ENCODE measurements at places on chromosomes 13 and 19.
A peak's percentile ranks its signal among the peaks of the same experiment; 100 is the strongest.

DNA sequence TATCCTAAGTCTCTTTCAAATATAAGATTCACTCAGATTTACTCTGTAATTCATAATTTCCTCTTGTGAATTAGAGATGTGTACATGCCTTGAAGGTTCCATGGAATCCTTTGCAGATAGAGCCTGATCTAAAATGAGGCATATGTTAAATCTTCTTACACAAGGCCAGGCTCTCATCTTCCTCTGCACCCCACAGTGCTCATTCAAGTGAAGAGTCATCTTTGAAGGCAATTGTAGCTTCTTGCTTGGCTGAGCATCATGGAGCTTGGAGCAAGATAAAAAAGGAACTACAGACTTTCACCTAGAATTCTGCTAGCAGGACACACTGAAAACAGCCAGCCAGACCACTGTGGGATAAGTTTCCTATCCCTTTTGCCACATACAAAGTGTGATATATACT, 566.4 kb downstream of the PCDH9 start:
- DNase-seq: no peak

DNA sequence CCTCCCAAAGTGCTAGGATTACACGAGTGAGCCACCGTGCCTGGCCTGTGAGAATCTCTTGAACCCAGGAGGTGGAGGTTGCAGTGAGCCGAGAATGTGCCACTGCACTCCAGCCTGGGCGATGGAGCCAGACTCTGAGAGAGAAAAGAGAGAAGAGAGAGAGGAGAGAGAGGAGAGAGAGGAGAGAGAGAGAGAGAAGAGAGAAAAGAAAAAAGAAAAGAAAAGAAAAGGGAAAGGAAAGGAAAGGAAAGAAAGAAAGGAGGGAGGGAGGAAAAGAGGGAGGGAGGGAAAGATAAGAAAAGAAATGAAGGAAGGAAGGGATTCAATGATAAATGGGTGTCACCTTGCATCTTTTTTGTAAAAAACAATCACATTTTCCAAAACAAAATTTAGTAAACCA, 23.0 kb upstream of the PSPC1 start:
- no peak for DNase-seq

DNA sequence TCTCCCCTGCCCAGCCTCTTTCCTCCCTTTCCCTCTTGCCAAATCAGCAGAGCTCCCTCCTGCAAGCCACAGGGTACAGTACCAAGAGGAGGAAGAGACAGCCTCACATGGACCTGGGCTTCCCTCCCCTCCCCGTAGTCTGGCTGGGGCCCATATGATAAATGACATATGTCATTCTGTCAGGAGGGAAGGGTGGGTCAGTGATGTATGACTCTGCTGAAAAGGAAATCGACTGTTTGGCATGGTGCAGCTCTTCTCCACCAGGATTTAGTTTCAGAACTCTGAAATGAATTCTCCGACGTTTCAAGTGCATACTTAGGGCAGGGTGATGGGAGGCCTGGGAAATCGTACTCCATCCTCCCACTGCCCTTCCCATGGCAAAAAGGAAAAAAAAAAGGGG, 9.8 kb downstream of the TSHZ3 start:
- DNase-seq: no peak

DNA sequence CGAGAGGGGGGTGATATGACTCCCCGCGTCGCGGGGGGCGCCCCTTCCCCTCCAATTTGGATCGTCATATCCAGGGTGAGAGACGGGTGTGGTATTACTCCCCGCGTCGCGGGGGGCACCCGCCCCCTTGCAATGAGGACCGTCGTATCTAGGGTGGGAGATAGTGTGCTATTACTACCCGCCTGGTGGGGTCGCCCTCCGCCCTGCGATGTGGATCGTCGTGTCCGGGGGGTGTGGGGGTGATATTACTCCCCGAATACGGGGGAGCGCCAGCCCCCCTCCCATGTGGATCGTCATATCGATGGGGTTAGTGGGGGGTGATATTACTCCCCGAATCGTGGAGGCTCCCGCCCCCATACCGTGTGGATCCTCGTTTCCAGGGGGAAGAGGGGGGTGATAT, 29.2 kb upstream of the RGCC start:
- DNase-seq: no peak

DNA sequence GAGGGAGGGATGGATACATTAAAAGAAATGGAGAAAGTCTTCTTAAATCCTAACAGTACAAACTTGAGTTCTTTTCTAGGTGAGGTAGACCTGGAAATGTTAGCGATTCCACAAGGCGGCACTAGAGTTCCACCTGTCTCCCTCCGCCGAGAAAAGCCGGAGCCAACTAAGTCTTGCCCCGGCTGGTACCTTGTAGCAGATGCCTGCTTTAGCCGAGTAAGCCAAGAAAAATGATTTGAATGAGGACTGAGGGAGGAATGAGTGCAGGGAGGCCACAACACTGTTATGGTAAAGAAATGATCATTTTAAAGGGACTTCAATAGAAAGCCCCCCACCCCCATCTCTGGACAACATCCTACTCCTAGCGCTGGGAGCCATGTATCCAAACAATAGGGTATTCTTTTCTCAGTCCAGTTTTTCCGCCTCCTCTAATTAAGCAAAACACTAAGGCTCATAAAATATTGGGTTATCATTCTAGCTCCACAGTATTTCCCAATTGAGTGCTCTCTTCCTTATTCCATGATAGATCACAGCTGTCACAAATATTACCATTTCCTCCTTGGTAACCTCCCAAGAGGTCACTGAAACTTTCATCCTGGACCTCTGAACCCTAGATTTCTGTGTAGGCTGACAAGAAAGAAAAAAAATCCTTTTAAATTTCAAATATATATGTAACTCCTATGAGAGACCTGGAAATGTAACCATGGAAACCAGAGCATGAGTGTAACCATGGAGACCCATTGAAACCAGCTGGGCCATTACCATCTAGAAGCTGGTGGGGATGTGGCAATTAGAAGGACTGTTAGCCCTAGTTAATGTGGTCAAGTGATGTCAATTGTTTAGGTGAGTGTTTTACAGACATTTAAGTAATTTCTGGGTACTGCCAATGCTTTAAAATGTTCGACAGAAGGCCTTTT, 58.3 kb downstream of the GPALPP1 start:
- DNase-seq: peak; percentile 64

GRCh38 chr19:13120031-13120430, 2.0 kb downstream of the NACC1 start:
- DNase-seq: no peak

- DNase-seq: no peak
These were observed 78.2 kb downstream of the LIG4 start for GRCh38 chr13:108137176-108137575.

- DNase-seq: peak; percentile 37
These were observed 104.2 kb downstream of the ITGBL1 start for GRCh38 chr13:101556676-101557123.

- no peak for DNase-seq
These were observed 13.7 kb downstream of the PVR start for GRCh38 chr19:44657211-44657921.

DNA sequence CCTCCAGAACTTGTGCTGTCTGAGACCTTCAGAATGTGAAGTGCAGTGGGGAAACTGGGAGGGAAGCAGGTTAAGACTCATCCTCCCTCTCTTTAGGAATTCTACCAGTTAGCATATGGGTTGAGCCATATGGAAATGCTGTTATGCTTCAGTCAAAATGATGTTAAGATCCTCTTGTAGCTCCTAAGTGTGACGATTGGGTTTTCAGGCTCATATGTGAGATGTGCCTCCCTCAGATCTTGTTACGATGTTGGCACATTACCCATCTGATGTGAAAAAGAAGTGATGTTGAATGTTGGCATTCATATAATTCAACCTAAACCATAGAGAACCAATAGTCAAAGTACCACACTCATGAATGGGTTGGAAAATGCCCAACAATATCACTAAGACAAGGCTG, 67.8 kb upstream of the IPO5 start:
- DNase-seq: no peak

DNA sequence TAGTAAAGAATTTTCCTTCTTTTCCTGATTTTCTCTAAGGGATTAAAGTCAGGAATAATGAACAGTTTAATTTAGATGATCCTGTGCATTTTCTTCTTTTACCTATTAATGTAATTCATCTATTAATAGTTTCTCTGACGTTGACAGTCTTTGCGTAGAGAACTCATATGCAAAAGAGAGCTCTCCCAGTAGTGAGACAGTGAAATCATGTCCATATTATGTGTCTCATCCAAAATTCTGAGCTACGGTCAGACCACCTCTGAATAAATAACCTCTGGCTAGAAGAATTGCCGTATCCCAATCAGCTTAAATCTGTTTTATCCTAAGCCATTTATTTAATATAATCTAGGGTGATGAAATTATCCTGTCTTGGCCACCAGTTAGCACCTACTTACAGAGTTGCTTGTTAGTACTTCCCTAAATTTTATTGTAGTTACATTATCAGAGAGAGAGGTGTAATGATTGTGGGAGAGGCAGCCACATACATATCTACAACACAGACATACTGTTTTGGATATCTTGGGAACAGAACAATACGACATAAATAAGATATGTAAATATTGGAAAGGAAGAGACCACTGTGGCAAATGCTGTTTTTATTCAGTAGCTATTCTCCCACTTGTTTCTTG, 30.7 kb downstream of the PDS5B start:
- no peak for DNase-seq

DNA sequence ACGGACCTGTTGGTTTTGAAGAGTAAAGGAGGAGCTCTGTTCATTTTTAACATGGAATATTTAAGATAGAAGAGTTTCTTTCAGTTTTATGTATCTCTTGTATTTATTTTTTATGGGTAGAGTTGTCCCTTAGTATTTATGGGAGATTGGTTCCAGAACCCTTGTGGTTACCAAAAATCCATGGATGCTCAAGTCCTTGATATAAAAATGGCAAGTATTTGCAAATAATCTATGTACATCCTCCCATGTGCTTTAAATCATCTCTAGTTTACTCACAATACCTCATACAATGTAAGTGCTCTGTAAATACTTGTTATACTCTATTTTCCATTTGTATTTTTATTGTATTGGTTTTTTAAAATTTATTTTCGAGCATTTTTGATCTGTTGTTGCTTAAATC, 63.1 kb downstream of the TM9SF2 start:
- DNase-seq: no peak

GRCh38 chr19:33771384-33772101, 25.1 kb upstream of the KCTD15 start:
- no peak for DNase-seq

DNA sequence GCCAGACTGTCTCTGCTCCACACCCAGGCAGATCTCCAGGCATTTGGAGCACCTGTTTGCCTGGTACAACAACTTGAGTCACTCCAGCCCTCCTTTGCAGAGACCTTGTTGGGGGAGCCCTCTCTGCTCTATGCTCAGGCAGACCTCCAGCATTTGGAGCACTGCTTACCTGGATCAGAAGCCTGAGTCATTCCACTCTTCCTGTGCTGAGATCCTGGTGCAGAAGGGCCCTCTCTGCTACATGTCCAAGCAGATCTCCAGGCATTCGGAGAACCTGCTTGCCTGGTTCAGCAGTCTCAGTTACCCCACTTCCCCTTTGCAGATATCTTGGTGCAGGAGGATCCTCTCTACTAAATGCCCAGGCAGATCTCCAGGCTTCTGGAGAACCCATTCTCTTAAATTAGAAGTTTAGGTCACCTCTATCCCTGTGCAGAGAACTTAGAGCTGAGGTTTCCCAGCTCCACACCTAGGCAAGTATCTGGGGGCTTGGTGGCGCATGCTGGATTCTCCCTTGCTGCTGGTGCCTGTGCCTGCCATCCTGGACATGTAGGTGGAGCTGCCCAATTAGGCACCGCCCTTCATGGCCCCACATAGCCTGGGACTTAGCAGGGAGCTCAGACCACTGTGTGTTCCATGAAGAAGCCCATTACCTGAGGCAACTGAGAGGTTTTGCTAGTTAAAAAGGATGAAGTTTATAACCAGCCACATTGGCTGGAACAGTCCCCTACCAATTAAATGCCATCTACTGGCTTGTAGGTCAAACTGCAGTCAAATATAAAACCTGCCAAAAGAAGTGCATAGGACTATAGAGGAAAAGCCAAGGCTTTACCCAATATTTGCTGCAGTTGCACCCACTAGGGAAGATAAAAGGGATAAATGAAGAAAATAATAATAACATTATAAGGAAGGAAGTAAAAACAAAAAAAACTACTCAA, 97.6 kb upstream of the SLITRK6 start:
- DNase-seq: no peak

GRCh38 chr13:77563111-77563510, 27.6 kb downstream of the SCEL start:
- DNase-seq: no peak

- DNase-seq: no peak
These were observed 13.9 kb upstream of the FBXO27 start for GRCh38 chr19:39046037-39046821.

DNA sequence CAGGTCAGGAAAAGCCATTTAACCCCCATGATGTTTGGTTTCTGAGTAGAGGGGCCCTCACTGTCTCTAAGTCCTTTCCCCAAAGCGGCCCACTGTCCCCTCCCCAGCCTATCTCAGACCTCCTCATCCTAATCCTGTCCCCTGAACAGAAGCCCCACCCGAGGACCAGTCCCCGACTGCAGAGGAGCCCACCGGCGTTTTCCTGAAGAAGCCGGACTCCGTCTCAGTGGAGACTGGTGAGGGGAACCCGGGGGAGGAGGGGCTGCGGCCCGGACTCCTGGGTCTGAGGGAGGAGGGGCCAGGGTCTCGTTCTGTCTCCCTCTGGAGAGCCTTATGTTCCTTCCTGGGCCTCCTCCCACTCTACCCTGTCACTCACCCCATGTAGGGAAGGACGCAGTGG, 2.9 kb downstream of the MYBPC2 start:
- DNase-seq: no peak

GRCh38 chr19:13206587-13206986, 56.4 kb downstream of the IER2 start:
- no peak for DNase-seq

GRCh38 chr13:40311356-40312101, 354.9 kb downstream of the FOXO1 start:
- no peak for DNase-seq

GRCh38 chr13:109673477-109673876, 112.9 kb downstream of the IRS2 start:
- DNase-seq: no peak

DNA sequence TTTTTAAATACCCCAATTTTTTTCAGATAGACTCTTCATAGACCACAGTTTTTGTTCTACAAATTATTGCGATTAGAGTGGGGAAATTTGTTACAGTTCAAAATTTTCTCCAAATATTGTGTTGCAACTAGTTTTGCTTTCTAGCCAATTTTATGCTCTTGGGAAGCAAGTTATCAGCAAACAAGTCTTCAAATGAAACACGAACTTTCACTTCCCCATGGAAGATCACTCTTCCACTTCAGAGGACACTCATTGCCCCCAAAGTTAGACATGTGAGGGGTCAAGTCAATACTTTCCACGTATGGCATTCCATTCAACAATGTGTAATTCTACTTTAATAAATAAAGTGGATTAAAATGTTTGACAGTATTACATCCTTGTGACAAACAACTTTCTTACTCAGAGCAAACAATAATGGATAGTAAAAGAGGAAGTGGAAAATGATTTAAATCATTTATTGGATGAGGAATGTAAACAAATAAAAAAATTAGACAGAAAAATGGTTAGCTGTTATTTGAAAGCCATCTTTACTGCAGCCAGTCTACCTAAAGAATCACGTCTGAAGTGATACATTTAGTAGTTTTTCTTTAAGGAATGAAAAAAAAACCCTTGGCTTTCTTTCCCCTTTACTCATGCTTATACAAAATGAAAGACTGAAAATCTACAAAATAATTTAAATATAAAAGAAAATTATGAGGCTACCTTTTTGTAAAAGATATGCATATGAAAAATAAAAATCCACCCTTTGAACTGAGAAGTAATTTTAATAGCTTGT, 41.2 kb upstream of the TNFSF11 start:
- no peak for DNase-seq
